ENCODE measurements at places on chromosomes 3 and 15. TPM values are rescaled to one million over a fixed set of nuclear protein-coding genes. Genes with fewer than 3 reads are reported as not detected.

Gene EIF4E3
- total RNA-seq = 3.9 TPM

Gene COMMD2
- 37.3 TPM for total RNA-seq

Gene DYNLT2B
- total RNA-seq = 24.7 TPM

Gene TNFSF10
- total RNA-seq = not detected

Gene NFKBIZ
- 8.5 TPM for total RNA-seq

Gene CACNA2D3
- total RNA-seq = 0.15 TPM

Gene MAP2K1
- 86.6 TPM for total RNA-seq

Gene ATXN7
- total RNA-seq = 4.4 TPM

Gene CCRL2
- total RNA-seq = not detected

Gene TTLL13
- total RNA-seq = 0.57 TPM

Gene CCDC39
- total RNA-seq = not detected
